Stimulated activated CD8-positive, alpha-beta memory T cell treated with anti-CD3 and anti-CD28 coated beads, Interleukin-7, amount 100 ng/mL, for 48 hours (primary cell): ENCODE measurements at places on chromosomes 3 and 15.

DNA sequence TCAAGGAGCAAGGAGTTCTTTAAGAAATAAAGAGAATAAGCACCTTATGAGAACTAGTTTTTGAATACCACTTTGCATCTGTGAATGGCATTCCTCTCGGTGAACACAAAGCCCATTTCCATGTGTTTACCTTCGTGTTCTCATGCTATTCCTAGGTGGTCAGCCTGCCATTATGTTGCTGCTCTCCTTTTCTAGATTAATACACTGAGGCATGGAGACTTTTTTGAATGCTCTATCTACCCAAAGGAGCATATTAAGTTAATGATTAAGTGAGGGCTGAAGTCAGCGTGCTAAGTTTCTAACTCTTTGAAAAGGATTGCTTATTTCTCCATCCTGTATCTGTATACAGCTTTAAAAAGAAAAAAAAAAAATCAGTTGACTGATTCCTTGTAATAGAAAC is 394.5 kb downstream of the MECOM start:
- no peak for DNase-seq

- DNase-seq, result no peak
Observed at GRCh38 chr3:45684327-45684892, 4.8 kb upstream of the SACM1L start.

DNA sequence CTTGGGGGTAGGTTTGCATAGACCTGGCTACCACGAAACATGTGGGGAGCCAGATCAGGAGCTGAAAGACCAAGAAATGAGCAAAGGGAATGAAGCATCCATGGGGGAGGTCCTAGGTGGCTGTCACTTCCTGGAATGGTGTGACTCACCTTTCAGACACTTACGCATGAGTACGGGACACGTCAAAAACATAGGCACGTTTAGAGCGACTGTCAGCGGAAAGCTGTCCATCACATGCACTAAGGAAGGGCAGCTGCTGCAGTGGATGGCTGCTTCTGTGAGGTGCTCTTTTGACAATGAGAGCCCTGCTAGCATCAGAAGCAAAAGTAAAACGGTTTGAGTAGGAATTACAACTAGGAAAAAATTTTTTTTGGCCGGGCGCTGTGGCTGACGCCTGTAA is 244.6 kb upstream of the CCDC54 start:
- DNase-seq, result no peak

GRCh38 chr3:193865896-193866480 is 270.0 kb upstream of the HES1 start:
- DNase-seq, result no peak

GRCh38 chr15:63992300-63992699 is 54.0 kb downstream of the DAPK2 start:
- DNase-seq, result no peak

DNA sequence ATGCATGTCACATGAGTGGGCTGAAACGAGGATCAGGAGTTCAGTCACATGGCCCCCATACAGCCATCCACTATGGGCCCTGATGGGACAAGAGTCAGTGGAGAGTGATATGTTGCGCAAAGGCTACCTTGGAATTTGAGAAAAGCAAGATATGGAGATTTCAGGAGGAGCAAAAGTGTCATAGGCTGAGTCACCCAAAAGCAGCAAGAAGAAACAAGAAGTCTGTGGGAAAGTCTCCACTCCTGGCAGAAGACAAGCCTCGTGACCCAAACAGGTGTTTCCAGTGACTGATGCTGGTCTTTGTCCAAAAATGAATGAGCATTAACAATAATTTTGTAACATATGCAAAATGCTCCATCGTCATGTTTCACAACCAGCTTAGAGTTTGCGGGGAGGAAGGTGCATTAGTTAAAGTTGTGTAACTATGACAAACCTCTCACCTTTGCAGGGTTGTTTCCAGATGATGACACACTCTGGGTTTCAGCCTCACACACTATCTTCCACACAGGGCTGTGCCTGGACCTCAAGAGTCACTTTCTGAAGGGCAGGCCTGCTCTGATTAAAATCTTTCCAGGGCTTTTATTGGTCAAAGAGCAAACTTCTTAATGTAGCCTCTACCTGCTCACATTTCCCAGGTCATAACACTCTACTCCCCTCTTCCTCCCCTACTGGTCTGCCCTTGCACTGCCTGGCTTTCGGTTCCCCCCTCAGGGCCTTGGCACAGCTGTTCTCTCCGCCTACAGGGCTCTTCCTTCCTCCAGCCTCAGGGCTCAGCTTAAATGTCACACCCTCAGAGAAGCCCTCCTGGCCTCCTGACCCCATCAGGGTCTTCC is 3.9 kb upstream of the DNASE1L3 start:
- DNase-seq, result peak; percentile 26

GRCh38 chr3:15616053-15616452 is 14.5 kb downstream of the BTD start:
- no peak for DNase-seq

- DNase-seq, result no peak
Observed at GRCh38 chr3:43773273-43774094, 82.7 kb downstream of the ABHD5 start.

DNA sequence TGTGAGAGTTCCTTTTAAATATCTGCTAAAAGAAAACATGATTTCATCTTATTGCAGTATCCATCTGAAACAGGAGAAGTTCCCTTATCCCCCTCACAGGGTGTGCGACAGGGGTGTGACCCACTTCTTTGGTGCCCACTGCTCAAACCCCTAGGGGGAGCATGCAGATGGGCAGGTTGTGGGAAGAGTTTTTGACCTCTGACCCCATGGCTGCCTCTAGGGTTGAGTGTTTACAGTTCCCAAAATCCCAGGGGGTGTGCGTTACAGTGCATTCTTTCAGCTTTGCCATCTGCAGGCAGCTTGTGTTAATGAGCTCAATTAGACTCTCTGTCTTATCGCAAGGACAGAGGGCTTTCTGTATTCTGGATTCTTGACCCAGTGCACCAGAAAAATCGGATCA is 443.2 kb upstream of the FRG2C start:
- DNase-seq, result no peak

DNA sequence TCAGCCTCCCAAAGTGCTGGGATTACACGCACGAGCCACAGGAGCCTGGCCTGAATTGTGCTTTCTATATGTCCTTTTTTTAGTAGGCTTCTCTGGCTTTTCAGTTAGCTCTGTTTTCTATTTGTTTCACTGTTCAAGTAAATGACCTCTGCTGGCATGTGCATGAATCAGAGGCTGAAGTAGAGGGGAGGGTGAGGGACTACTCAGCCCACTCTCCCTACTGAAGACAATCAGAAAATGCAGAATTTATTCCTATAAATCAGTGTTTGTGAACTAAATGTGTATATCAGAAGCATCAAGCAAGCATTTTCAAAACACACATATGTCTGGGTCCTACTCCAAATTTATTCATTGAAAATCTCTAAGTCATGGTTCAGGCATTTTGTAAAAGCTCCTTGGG is 45.0 kb downstream of the ZMAT3 start:
- DNase-seq, result no peak

DNA sequence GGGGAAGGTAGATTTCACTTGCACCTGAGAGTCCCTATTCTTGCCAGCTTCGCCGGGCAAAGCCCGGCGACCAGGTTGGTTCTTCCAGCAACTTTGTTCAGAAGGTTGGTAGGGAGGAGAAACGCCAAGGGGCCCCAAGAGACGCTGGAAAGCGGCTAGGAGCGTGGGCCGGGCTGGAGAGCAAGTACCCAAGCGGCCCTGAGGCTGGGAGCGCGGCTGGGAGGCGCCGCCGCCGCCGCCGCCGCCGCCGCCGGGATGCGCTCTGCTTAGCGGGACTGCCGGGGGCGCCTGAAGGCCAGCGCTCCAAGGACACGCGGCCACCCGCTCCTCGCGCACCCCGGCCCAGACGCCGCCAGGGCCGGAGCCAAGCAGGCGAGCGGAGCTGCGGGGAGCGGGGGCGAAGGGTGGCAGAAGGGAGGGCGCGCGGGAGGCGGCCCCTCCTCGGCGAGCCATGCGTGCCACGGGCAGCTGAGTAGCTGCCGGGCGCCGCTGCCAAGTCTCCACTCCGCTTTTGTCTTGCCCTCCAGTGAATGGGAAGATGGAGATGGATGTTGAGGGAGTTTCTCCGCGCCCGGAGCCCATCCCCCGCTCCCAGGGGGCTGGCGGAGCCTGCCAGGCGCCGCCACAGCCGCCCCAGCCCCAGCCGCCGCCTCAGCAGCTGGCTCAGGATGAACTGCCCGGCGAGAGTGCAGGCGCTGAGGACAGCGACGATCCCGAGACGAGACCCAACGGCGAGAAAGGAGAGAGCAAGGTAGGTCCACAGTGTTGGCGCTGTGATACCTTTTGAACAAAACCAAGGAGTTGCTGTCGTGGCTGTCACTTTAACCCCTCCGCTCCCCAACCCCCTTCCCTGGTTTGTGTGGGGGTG is 227.4 kb upstream of the AZI2 start:
- no peak for DNase-seq

DNA sequence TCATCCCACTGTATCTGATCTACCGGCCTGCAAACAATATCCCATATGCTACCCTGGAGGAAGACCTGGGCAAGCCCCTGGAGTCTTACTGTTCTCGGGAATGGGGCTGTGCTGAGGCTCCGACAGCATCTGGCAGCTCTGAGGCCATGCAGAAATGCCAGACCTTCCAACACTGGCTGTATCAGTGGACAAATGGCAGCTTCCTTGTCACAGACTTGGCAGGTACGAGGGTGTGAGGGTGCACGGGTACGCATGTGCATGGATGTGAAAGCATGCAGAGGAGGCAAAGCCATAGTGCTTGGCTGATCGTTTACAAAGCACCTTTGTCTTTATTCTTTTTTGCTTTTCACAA is 20.0 kb upstream of the SLC28A1 start:
- no peak for DNase-seq

DNA sequence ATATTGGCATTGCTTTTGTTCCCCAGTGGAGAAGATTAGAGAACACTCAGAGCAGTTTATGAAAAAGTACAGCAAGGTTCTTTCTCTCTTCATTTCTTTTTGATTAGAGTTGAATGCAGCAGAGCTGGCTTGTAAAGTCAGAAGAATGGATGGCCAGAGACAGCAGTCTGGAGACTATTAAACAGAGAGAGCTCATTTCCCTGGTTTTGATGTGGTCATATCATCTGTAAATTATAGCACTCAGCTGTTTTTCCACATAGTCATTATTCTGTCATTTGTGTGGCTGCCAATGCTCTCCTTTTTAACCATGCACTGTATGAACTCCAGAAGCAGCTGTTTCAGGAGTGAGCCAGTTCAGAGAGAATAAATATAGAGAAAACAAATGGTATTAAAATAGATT is 177.4 kb upstream of the CRBN start:
- no peak for DNase-seq

DNA sequence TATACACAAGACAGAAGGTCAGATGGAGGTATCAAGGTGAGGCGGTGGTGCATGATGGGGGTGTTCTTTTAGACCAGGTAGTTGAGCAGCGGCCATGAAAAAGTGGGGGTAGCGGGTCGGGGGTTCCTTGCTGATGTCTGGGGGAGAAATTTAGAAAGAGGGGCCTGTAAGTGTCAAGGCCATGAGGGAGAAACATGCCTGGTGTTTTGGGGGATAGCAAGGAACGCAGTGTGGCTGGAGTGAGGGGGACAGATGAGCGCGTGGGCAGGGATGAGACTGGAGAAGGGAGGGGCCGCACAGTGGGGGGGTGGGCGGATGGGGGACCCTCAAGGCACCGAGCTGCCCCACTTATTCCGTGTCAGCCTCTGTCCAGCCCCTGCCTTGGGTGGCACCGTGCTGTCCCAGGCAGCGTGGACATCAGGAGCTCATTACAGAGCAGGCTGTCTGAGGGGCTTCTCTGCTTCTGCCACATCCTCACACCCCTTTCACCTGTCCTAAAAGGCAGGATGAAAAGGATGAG is 143.3 kb downstream of the SMAD6 start:
- no peak for DNase-seq

- no peak for DNase-seq
Observed at GRCh38 chr3:167350245-167350862, 29.7 kb downstream of the ZBBX start.

GRCh38 chr3:116118475-116119169 is 326.7 kb downstream of the LSAMP start:
- DNase-seq, result no peak

DNA sequence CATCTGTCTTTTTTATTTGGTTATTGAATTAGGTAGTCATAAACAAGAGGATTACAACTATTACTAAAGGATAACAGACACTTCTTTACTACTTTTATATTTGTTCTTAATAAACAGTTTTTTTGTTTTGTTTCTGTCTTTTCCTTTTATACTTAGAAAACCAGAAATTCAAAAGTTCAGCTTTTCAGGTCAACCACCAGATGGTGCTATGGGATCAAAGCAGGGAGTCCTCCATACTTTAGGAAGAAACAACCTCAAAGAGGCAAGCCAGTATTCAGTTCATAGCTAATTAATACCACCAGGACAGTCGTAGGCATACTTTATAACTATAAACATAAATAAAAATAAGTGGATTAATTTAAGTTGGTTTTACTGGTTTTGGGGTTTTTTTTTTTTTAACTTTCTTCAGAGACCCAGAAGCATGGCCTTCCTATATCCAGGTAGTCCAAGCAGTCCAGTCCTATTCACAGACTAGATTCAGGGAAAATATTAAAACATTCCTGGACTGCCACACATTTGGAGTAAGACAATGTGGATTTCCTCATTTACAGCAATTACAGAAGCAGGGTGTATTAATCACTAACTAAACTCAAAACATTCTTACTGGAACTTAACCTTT is 16.0 kb upstream of the EID1 start:
- no peak for DNase-seq

DNA sequence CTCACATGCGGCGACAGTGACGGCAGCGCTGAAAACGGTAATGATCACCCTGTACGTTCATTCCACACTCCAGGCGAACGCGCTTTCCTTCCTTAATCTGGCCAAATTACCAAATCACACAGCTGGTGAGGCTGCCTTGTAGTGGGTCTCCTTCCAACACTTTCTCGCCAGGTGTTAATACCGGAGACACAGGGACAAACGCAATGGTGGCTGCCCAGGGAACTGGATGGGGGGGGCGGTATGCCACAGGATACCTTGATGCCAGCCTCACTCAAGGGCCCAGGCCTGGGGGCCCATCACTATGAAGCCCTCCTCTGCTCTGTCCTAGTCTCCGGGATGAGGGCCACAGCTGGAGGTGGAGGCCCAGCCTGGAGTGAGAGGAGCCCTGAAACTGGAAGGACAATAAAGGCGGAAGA is 1.4 kb upstream of the CAMK2N2 start:
- DNase-seq, result no peak

DNA sequence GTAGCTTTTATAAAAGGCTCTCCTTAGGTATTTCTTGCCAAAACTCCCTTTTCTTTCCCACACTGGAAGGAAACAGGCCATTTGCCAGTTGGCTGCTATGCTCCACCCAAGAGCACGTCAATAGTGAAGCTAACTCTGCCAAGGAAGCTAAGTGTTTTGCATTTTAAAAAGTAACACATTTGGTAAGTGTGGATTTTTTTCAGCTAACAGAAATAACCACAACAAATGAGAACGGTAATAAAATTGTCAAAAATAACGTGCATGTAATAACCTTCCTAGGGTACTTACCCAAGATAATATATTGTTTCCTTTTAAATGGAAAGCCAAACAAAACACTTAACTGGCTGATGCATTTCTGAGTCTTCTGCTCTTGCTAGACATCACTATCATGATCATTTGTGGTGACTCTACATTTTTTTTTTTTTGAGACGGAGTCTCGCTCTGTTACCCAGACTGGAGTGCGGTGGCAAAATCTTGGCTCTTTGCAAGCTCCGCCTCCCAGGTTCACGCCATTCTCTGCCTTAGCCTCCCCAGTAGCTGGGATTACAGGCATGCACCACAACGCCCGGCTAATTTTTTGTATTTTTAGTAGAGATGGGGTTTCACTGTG is 4.6 kb downstream of the DPP8 start:
- no peak for DNase-seq
